ENCODE measurements at places on chromosomes 11 and 22. TPM values are rescaled to one million over a fixed set of nuclear protein-coding genes. Genes with fewer than 3 reads are reported as not detected.

GRCh38 chr11:111364503-111364902 is 14.6 kb downstream of the POU2AF1 start:
- no peak for DNase-seq

- DNase-seq = no peak
Observed at GRCh38 chr11:114826910-114827442, 148.6 kb downstream of the NXPE2 start.

DNA sequence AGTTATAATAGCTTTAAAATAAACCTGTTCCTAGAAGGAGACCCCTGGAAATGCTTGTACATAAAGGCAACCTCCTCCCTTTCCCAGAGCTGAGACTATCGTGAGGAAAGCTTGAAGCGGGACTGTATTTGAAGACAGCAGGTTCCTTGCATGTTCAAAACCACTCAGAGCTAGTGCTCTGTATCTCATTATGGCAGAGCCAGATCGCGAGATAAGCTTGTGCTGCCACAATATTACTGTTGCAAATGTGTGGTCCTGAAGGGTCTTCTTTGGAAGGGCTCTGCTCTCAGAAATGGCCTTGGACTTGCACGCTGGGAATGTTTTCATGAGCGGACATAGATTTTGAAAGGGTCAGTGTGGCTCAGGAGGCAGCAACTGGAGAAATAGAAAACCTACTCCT is 168.2 kb downstream of the KIRREL3 start:
- no peak for DNase-seq

GRCh38 chr22:27718186-27719035 is 83.1 kb downstream of the MN1 start:
- no peak for DNase-seq

- DNase-seq = no peak
Observed at GRCh38 chr11:28241760-28242159, 133.6 kb downstream of the METTL15 start.

DNA sequence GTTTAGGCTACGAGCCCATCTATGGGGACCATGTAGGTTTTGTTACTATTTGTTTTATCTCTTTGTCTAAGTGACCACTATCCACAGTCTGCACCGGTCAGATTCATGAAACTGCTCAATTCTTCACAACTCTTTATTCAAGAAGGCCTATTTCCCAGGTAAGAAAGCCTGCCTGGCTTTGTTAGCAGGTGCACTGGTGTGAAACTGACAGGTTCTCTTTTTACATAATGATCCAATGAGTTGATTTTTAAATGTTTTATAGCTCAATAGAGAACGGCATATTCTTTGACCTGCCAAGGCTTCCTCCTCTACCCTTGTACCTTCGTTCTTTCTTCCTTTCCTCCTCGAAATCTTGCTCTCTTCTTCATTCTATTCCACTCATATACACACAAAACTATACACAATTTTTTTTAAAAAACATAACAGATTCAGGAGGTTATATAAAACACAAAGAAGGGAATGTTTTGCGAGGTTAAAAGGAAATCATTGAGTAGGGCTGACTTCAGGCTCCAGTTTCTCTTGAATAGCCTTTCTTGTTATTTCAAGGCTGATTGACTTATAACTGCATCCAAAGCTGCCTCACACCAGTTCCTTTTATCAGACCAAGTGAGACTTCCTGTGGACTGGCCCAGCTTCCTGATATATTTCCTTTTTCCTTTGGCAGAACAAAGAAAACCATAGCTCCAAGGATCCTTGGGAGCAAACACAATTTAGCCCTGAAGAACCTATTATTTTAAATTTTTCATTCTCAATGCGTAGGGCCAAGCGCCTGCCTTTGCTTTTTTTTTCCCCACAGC is 11.4 kb downstream of the FLI1 start:
- no peak for DNase-seq

DNA sequence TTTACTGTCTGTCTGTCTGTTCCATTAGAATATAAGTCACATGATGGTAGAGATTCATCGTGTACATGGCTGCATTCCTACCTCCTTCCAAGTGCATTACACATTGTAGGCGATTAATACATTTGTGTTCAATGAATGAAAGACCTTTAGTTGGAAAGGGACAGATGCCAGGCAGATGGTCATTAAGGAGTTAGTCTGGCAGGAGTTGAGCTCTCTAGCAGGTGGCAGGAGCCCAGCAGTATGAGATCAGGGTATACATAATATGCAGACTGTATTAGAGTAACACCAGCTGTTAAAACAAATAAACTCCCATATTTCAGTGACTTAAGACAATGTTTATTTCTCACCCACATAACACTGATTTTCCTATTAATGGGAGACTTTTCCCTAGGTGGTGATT is 147.7 kb upstream of the LARGE1 start:
- no peak for DNase-seq

Gene CADM1
- total RNA-seq = 117 TPM

Gene SCGB1C1
- not detected for total RNA-seq

Gene MUC6
- total RNA-seq = not detected

Gene CRYBA4
- total RNA-seq = 1.6 TPM

Gene GAL
- 1.7 TPM for total RNA-seq

Gene BCL2L13
- 47.7 TPM for total RNA-seq

DNA sequence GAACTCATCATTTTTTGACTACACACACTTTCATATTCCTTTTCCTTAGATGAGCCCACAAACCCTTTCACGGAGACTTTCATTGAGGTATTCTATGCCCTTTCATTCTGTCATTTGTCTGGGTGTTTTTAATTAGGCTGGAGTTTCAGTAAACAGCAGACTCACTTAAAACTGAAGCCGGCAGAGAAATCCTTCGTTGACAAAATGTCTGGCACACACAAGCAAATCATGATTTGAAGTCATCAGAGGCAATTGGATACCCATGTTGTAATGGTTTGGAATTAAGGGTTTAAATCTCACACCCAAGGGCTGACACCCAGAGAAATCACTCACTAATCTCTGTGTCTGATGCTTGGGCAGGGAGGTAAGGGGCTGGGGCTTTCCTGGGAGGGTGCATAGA is 127.1 kb downstream of the EHF start:
- no peak for DNase-seq

- no peak for DNase-seq
Observed at GRCh38 chr11:105381941-105382340, 227.9 kb upstream of the GRIA4 start.

DNA sequence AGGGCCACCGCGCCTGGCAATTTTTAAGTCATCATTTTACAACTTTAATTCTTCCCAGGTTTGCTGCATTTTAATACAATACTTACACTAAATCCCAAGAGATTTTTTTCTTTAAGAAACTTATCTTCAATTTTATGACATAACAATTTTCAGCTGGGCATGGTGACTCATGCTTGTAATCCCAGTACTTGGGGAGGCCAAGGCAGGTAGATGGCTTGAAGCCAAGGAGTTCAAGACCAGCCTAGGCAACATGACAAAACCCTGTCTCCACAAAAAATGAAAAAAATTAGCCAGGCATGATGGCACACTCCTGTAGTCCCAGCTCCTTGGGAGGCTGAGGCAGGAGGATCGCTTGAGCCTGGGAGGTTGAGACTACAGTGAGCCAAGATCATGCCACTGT is 38.8 kb downstream of the CLDN25 start:
- no peak for DNase-seq

GRCh38 chr11:61416941-61417340 is 12.8 kb downstream of the CPSF7 start:
- DNase-seq = no peak

Gene SCN3B
- total RNA-seq = not detected

DNA sequence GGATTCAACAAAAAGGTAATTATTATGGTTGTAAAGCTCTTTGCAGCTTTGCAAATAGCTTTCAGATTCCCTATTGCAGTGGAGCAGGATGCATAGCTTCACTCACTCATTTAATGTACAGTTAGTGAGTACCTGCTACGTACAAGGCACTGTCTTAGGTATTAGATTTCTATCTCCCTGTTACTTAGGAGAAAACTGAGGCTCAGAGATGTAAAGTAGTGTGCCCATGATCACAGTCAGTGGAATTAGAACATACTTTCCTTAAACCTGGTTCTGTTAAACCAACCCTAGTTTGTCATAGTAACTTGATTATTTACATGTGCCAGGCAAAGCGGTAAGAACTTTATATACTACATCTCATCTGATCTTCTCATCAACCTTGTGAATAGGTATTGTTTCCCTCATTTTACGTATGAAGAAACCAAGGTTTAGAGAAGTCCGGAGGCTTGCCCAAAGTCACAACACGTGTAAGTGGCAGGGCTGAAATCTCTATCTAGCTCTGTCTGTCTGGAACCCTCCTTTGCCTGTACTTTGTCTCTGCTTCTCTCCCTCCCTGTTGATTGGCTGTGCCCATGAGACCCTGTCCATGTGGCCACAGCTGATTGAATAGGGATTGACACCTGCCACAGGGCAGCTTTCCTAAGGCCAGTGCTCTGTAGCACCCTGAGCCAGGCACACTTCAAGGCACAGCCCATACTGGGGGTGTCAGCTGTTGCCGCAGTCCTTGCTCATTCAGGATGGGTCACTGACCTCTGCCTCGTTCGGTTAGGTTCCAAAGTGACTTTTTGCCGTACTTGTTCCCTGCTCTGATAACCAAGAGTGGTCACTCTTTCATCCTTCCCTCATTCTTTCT is 63.8 kb upstream of the PRSS23 start:
- no peak for DNase-seq

DNA sequence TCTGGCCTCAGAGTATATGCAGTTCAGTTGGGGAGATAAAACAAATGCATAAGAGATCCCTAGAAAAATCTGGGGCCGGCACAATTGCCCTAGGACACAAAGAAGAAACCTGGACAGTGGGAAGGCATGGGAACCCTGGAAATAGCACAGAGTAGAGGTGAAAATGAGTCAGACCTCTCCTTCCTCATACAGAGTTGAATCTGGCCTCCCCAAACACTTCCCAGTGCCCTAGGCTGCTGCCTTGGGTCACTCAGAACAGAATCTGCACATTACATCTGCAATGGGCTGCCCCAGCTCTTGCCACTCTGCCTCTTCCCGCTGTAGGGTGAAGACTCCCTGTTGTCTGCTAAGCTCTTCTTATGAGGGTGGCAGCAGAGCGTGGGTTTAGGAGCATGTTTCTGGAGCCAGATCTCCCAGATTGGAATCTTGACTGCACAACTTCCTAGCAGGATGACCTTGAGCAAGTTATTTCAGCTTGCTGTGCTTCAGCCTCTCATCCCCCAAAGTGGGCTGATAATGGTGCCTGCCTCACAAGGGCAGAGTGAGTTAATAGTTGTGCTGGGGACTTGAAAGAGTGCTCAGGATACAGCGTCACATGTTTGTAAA is 47.1 kb upstream of the NECTIN1 start:
- DNase-seq = no peak

DNA sequence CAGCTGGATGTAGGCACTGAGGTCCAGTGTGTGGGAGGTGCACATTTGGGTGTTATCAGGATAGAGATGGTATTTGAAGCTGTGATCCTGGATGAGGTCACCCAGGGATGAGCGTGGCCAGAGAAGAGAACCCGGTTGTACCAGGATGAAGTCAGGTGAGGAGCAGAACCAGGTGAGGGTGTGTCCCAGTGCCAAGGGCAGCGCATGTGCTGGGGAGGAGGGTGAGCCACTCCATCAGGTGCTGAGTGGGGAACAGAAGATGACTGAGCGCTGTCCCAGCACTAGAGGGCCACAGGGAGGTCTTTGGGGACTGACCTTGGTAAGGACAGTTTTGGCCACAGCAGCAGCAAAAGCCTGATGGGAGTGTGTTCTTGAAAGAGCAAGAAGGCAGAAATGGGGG is 2.7 kb downstream of the ARL2 start:
- no peak for DNase-seq

DNA sequence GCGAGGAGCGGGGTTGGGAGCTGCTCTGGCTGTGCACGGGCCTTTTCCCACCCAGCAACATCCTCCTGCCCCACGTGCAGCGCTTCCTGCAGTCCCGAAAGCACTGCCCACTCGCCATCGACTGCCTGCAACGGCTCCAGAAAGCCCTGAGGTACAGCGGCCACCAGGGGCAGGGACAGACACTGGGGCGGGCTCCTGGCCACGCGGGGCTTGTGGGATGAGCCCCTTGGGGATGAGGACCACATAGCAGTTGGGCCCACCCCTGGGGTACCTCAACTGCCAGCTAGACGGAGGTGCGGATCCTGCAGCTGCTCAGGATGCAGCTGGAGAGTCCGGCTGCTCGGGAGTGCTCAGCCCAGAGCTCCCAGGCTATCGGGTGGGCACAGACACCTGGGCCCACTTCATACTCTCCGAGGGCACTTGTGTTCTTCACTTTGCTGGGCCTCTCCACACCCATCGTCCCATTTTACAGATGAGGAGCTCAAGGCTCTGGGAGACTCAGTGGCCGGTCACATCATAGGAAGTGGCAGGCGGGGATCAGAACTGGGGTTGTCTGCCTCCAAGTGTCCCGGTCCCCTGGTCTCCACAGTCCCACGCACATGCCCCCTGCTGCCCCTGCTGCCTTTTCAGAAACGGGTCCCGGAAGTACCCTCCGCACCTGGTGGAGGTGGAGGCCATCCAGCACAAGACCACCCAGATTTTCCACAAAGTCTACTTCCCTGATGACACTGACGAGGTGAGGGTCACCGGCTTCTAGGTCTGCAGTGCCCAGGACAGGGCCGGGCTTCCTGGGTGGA is 77.6 kb downstream of the MYO7A start:
- no peak for DNase-seq

GRCh38 chr11:17389211-17389956 is 925 bp upstream of the KCNJ11 start:
- DNase-seq = peak; percentile 93

GRCh38 chr22:46416891-46417580 is 81.5 kb downstream of the TRMU start:
- no peak for DNase-seq

DNA sequence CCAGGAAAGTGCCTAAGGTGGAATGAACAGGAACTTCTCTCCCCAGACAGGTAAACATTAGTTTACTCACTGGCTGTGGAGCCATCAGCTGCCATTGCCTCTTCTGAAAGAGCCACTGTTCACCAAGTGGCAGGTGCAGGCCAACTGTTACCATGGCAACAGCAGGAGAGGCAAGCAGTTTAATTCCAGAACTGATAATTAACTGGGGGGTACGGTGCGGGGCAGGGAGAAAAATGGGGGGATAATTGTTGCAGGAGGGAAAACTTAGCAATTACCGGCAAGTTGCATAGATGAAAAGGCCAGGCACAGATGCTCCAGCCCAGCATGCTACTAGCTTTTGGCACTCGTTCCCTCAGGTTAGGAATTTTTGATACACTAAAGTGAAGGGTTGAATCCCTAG is 85.1 kb downstream of the TRIM44 start:
- DNase-seq = peak; percentile 43

DNA sequence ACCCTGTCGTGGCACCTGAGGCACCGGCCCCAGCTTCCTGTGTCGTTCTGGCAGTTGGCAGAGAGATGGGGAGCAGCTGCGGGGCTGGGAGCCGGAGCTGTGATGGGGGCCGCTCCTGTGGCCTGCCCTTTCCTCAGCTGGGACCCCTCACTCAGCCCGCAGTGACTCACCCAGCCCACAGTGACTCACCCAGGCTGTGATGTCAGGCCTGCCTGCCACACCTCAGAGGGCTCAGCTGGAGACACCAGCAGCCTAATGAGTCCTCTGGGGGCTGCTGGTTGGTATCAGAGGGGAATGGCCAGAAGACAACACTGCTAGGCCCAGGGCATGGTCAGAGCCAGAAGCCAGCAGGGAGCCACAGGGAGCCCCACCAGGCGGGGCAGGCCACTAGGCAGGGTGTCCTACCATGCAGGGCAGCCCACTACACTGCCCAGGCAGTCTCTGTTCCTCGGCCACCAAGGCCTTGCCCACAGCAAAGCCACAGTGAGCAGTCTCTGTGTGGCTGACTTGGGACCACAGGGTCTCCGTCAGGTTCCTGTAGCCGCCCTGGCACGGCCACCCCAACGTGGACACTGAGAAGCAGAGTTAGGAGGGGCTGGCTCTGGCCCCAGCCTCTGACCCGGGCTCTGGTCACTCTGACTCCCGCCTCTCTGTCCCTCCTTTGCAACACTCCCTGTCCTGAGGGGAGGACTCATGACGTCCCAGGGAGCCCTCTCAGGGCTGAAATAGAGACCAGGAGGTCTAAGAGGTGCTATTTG is 4.2 kb upstream of the FXYD2 start:
- no peak for DNase-seq

Gene KBTBD4
- 19.5 TPM for total RNA-seq
